ENCODE measurements at places on chromosomes 3 and 15.
A peak's percentile ranks its signal among the peaks of the same experiment; 100 is the strongest.

GRCh38 chr3:98979296-98979695 is 77.8 kb upstream of the DCBLD2 start:
- DNase-seq: no peak

DNA sequence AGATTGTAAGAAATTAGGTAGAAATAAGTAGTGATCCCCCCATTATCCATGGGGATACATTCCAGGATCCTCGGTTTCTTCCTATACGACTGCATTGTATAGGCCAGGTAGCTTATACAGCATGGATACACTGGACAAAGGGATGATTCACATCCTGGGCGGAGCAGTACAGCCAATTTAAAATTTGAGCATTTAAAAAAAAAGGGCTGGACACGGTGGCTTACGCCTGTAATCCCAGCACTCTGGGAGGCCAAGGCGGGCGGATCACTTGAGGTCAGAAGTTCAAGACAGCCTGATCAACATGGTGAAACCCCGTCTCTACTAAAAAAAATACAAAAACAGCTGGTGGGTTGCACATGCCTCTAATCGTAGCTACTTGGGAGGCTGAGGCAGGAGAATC is 976 bp upstream of the ARGFX start:
- DNase-seq: no peak

DNA sequence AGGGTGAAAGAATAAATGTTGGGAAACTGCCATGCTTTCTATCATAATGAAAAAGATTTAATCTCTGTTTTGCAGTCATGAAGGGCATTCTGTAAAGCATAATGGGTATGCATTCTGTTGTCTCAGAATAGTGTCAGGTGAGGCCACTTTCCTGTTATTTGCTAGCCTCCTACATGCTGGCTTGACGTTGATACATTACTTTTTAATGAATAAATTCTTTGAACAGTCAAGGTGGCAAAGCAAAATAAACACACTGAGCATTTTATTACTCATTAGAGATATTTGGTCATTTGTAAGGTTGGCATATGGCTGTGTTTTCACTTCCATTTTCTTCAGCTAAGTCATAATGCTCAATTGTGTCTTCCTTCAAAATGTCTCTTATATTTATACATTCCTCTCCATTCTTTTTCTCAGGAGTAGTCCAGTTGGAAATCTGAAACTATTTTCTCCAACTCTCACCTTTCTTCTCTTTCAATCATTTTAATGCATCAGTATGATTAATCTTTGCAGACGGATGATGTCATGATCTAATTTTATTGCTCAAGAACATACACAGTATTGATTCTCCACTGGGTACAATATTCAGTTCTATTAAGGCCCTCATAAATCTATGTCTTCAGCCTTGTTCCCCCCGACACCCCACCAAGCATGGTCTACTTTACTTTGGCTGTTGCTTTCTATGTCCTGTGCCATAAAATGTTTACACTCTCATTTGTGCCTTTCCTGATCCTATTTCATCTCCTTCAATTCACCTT is 290.7 kb downstream of the GBE1 start:
- DNase-seq: no peak

DNA sequence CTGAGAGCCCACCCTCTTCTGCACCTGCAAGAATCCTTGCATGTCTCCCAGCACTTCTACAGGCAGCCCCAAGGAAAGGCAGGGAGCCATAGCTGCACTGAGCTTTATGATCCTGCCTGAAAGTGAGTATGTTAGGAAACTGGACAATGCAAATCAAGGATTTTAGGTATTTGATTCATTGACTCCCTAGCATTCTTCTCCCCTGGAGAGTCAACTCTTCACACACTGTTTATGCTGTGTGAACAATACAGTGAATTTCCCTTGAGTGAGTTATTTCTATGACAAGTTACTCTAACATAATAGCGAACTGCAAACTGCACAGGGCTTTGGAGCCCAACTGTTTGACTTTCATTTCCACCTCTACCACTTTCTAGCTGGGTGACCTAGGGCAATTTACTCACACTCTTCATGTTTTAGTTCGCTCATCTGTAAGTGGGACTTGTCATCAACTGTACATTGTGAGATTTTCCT is 96.0 kb upstream of the PHLDB2 start:
- no peak for DNase-seq

- DNase-seq: no peak
Measured at GRCh38 chr3:184662187-184662586, 49.7 kb downstream of the MAGEF1 start.

DNA sequence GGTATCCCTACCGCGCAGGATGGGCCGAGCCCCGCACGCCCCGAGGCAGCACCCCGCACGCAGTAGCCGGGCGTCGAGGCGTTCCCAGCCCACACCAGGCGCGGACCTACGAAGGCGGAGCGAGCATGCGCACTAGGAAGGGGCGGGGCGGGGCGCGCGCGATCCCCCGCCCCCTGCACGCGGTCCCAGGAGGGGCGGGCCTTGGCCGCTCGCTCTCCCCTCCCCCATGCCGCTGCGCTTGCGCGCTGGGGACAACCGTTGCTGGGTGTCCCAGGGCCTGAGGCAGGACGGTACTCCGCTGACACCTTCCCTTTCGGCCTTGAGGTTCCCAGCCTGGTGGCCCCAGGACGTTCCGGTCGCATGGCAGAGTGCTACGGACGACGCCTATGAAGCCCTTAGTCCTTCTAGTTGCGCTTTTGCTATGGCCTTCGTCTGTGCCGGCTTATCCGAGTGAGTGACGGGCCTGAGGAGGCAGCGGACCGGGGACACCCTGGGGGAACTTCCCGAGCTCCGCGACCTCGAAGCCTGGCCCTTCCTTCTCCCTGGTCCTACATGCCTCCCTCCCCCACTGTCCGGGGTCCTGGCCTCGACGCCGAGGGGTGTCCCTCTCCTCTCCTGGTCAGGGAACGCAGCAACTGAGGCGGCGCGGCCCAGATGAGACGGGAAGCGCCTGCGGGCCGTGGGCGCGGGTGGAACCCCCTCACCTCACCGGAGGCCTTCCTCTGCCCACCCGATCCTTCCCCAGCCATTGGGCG is at the start of gene SPESP1:
SPESP1 (plus strand) TSS at position 258 of the 755 bp plus-strand sequence; CDS start at position 387, 129 bp downstream.
- peak; percentile 79 for DNase-seq

DNA sequence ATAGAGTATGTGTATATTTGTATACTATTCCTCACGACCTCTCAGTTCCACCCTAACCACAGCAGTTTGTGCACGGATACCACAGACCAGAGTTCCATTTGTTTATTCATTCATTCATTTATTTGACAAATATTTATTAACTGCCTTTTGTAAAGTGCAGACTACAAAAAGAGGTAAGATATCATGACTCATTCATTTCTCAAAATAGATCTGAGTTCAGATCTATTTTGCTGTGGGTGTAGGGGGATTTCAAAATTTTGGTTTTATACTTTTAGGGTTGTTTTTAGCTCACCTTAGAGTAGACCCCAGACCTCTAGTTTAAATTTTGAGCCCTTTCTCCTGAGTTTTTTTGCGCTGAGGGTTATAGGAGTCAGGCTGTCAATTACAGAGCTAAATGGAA is 76.1 kb upstream of the LRRFIP2 start:
- DNase-seq: no peak

DNA sequence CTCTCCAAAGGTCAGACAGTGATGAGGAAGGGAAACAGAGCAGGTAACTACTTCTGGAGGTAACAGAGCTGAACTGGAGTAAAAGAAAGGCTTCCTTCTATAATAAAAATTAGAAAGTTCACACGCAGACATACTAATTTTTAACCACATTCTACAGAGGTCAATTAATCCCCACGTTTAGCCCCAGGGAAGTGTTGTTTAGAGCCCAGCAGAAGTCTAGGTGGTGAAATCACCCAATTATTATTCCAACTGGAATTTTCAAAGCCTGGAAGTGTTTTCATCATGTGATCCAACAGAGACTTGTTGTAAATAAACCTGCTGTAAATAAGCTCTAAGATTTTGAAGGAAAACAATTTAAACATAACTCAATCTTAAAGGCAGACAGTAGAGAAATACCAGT is 6.8 kb downstream of the ALDH1A2 start:
- no peak for DNase-seq

DNA sequence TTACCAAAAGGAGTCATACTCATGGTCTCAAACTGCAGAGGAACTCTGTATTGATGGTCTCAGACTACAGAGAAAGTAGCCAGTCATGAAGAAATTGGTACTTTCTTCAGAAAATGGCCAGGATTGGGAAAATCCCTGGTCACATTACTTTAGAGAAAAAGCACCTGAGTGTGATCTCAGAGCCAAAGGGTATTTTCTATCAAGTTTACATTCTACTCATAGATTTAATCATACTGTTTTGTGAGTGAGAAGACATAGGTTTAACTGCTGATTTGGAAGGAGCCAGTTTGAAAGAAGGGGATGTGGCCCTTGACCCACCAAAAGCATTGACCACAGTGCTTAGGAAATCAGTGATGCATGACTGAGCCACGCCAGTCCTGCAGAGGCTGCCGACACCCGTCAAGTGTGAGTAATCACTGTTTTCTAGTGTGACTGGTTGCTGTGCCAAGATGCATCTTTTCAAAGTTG is 203.6 kb downstream of the AKAP13 start:
- DNase-seq: no peak

GRCh38 chr3:109853077-109853731 is 515.9 kb upstream of the DPPA4 start:
- DNase-seq: no peak

- DNase-seq: no peak
Measured at GRCh38 chr3:190773948-190774347, 88.5 kb downstream of the GMNC start.

GRCh38 chr15:47959617-47960413 is 161.0 kb upstream of the SLC24A5 start:
- no peak for DNase-seq

DNA sequence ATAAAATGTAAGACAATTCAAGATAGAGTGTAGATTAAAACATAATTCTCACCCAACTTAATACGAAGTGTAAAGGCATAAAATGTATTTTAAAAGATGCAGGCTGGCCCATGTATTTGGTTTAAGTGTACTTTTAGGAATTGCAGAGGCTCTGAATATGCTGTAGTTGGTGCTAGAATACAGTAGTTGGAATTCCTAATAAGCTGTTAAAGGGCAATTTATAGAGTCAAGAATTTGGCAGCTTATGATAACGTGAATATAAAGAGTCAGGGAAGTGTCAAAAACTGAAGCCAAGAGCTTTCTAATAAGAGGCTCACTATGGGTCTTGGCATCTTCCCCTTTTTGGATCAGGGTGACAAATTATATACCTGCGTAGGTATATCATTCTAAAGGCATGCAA is 36.5 kb downstream of the ADAMTS9 start:
- no peak for DNase-seq

DNA sequence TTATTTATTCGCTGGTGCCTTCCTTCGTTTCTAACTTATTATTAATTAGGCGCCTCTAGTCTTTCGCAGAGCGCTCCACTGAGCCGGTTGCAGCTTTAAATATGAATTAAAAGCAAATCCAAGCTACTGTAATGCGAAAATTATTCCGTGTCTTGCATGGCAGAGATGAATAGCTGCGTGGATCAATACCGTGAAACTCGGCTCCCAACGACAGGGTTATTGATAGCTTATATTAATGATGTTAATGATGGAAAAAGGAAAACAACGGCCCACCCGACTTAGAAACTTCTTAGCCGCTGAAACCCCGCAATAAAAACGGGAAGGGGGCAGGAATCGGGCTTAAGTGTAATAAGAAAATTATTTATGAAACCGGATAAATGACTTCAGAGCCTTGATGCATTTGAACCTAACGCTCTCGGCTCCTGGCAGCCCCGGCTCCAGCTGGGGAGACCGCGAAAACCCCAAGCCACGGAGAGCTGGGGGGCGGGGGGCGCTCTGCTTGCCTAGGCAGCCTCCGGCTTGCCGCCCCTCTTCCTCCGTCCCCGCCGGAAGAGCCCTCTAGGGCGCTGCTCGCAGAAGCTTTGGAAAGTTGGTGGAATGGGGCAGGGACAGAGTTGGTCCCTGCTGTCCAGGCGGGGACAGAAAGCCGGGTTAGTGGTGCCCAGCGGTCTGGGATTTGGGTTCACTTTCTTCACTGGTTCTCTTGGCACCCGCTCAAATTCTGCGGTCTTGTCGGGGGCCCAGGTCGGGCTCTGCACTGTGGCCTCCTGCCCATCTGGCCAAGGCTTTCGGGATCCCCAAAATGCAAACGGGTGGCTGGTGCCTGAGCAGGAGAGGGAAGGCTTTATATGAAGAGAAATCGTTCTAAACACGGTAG is 7.7 kb upstream of the ONECUT1 start:
- DNase-seq: no peak

GRCh38 chr3:123679712-123680386 is 95.0 kb upstream of the HACD2 start:
- no peak for DNase-seq

DNA sequence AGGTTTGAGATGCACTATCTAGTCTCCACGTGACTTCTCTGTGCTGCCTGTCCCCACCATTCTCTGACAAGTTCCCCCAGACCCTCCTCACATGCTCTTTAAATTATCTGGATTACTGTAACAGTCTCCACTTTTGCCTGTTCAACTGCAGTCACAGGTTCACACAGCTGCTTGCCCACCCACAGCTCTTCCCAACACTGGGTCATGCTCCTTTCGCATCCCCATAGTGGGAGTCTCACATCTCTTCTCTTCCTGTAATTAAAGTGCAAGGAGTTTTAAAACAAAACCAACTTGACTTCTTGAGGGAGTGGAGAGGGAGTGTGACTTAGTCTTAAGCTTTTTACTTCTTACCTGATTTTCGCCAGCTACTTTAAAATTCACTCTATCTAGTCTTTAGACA is 178.8 kb downstream of the PLCL2 start:
- no peak for DNase-seq

GRCh38 chr15:90931828-90932659 is at the start of gene HDDC3:
Gene HDDC3, minus strand, starts transcription at chr15:90932549. Its CDS starts 9 bp downstream, at chr15:90932540.
- peak; percentile 97 for DNase-seq

DNA sequence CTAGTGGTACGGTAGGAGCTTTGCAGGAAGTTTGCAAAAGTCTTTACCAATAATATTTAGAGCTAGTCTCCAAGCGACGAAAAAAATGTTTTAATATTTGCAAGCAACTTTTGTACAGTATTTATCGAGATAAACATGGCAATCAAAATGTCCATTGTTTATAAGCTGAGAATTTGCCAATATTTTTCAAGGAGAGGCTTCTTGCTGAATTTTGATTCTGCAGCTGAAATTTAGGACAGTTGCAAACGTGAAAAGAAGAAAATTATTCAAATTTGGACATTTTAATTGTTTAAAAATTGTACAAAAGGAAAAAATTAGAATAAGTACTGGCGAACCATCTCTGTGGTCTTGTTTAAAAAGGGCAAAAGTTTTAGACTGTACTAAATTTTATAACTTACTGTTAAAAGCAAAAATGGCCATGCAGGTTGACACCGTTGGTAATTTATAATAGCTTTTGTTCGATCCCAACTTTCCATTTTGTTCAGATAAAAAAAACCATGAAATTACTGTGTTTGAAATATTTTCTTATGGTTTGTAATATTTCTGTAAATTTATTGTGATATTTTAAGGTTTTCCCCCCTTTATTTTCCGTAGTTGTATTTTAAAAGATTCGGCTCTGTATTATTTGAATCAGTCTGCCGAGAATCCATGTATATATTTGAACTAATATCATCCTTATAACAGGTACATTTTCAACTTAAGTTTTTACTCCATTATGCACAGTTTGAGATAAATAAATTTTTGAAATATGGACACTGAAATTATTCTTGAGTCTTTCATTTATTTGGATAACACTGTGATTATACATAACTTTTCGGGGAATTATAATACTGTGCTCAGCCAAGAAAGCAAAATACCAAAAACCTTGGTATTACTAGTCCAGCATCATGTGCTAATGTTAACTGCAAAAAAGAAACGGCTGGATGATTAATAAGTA is 2.2 kb downstream of the SOX2 start:
- no peak for DNase-seq

- no peak for DNase-seq
Measured at GRCh38 chr15:41507820-41508290, 5.8 kb downstream of the LTK start.

- no peak for DNase-seq
Measured at GRCh38 chr15:100959066-100960050, 40.2 kb downstream of the LRRK1 start.

GRCh38 chr3:108287146-108287545 is 9.2 kb upstream of the HHLA2 start:
- no peak for DNase-seq
